ENCODE measurements at places on chromosomes 2 and 18. TPM values are rescaled to one million over a fixed set of nuclear protein-coding genes. Genes with fewer than 3 reads are reported as not detected.

- H3K27me3 ChIP-seq, result no peaks in the 10 kb centered on the region
- no peak overlapping the region for H3K4me3 ChIP-seq
- H3K4me1 ChIP-seq, result no peaks in the 10 kb centered on the region
- H3K36me3 ChIP-seq, result no peaks in the 10 kb centered on the region
Measured at GRCh38 chr2:88133875-88134274, 6.0 kb upstream of the FABP1 start.

GRCh38 chr2:100703739-100704138 is 116.2 kb upstream of the NPAS2 start:
- no peak overlapping the region for H3K27ac ChIP-seq
- no peak overlapping the region for H3K4me3 ChIP-seq
- no peaks in the 10 kb centered on the region for H3K36me3 ChIP-seq
- H3K4me1 ChIP-seq, result peaks cover 9% of the 10 kb centered on the region
- H3K27me3 ChIP-seq, result peaks cover 5% of the 10 kb centered on the region

GRCh38 chr2:20429528-20429927 is 17.3 kb upstream of the RHOB start:
- DNase-seq, result no peak
- H3K4me3 ChIP-seq, result no peak overlapping the region
- no peaks in the 10 kb centered on the region for H3K27me3 ChIP-seq
- no peaks in the 10 kb centered on the region for H3K36me3 ChIP-seq

DNA sequence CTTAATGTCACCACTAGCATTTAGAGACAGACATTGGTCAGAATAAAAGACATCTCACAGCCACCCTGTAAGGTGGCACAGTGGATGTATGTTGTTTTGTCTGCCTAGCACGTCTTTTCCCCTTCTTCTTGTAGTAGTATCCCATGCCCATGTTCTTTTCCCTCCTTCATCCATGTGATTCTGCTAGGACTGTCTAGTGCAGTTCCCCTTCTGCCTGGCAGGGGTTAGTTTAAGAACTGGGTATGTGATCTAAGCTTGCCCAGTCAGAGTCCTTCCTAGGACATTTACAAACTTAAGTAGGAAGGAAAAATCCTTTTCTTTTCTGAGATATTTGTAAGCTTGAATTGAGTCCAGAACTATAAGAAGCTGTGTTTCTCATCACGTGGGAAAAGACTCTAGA is 172.3 kb downstream of the BABAM2 start:
- no peak overlapping the region for H3K4me3 ChIP-seq
- H3K27me3 ChIP-seq, result no peaks in the 10 kb centered on the region
- H3K27ac ChIP-seq, result no peak overlapping the region

- no peak for DNase-seq
- H3K27me3 ChIP-seq, result no peaks in the 10 kb centered on the region
- no peak overlapping the region for H3K4me3 ChIP-seq
- no peaks in the 10 kb centered on the region for H3K36me3 ChIP-seq
Measured at GRCh38 chr18:27789406-27789805, 387.5 kb downstream of the CDH2 start.

- H3K27me3 ChIP-seq, result no peaks in the 10 kb centered on the region
- DNase-seq, result no peak
- H3K27ac ChIP-seq, result no peak overlapping the region
- no peaks in the 10 kb centered on the region for H3K4me1 ChIP-seq
Measured at GRCh38 chr2:121177896-121178295, 107.1 kb downstream of the TFCP2L1 start.

- no peaks in the 10 kb centered on the region for H3K4me1 ChIP-seq
- DNase-seq, result no peak
- H3K27ac ChIP-seq, result no peak overlapping the region
- no peaks in the 10 kb centered on the region for H3K27me3 ChIP-seq
- H3K4me3 ChIP-seq, result no peak overlapping the region
- no peaks in the 10 kb centered on the region for H3K36me3 ChIP-seq
Measured at GRCh38 chr18:3652380-3653262, 202.6 kb downstream of the TGIF1 start.

GRCh38 chr18:44851856-44852621 is 171.4 kb downstream of the SETBP1 start:
- no peak for DNase-seq
- H3K36me3 ChIP-seq, result no peaks in the 10 kb centered on the region
- no peaks in the 10 kb centered on the region for H3K4me1 ChIP-seq
- no peak overlapping the region for H3K4me3 ChIP-seq
- no peak overlapping the region for H3K27ac ChIP-seq

Gene CFAP65
- not detected for total RNA-seq

Gene EPHA4
- 131 TPM for total RNA-seq

Gene PARD3B
- 1.3 TPM for total RNA-seq

Gene PLGLB1
- 17.8 TPM for total RNA-seq

All from CD4-positive, alpha-beta memory T cell (primary cell).